ENCODE measurements at places on chromosomes 3 and 15. TPM values are rescaled to one million over a fixed set of nuclear protein-coding genes. Genes with fewer than 3 reads are reported as not detected.

DNA sequence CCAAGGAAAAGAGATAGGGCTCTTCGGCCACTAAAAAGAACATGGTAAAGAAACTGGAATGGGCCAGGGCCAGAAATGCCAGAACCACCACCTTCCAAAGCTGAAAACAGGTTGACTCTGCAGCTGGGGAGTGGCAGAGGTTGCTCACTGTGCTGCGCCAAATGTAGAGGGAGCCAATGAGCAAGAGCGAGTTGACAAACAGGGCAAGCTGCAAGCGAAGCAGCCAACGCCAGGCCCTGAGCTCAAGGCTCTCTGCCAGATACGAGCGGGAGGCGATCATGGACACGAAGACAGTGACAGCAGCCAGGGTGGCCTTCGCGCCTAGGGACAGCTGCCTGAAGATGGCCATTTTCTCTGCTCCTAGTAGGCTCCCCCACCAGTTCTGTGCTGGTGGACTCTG, 3.1 kb downstream of the GLB1 start:
- DNase-seq, result peak; percentile 51

GRCh38 chr3:160616716-160617115, 51.3 kb upstream of the KPNA4 start:
- no peak for DNase-seq

DNA sequence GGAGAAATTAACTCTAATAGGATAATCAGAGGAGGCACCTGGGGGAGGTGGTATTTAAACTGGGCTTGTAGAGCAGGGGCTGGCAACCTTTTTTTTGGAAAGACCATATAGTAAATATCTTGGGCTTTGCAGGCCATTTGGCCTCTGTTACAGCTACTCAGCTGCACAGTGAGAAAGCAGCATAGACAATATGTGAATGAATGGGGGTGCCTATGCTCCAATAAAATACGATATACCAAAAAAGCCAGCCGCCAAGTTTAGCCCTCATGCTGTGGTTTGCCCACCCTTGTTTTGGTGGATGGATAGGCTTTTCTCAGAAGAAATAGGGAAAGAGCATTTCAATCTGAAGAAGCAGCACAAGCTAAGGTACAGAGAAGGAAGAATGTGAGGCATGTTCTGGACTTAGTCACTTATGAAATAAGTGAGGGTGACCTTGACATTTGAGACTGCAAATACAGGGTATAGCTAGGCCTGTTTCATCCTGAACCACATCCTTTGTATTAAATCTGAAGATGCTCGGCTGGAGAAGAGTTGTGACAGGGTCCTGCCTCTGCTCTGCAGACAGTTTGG, 131.0 kb upstream of the NR2E3 start:
- DNase-seq, result no peak

Gene REC114
- total RNA-seq, result not detected
